ENCODE measurements at places on chromosomes 2 and 18.

DNA sequence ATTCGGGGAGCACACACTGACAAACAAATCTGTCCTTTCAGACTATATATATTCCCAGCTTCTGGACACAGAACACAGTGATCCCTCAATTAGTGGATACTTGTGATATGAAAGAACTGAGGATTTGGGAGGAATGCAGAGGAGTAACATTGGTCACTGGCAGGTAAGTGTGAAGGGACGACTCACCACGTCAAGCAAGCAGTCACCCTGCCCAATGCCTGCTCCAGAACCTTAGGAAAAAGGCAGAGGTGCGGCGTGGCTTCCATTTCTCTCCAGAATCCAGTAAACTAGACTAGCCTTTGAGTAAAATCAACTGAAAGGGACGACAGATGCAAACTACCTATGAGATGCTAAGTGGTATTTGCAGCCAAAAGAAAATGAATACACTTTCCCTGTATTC, 1.1 kb downstream of the CCDC93 start:
- DNase-seq, result no peak

DNA sequence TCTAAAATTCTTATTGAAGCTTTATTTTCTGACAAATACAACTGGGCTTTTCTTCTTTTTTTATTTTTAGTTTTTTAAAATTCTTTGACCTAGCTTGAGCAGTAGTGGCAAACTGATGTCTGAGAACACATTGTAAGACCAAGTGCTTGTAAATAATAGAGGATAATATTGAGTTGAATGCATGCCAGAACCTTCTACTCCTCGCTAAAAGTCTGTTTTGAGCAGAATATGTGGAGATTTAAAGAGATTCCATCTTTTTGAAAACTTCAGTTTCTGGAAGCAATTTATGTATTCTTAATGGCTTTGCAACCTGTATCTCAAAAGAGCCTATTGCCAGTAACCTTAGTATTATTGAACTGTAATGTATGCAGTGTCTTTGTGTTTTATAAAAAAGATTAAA, 148.3 kb downstream of the KCNJ3 start:
- DNase-seq, result no peak

GRCh38 chr2:205903549-205904129, 182.3 kb downstream of the INO80D start:
- DNase-seq, result peak; percentile 60

GRCh38 chr2:105142239-105142638, 99.3 kb upstream of the GPR45 start:
- no peak for DNase-seq

DNA sequence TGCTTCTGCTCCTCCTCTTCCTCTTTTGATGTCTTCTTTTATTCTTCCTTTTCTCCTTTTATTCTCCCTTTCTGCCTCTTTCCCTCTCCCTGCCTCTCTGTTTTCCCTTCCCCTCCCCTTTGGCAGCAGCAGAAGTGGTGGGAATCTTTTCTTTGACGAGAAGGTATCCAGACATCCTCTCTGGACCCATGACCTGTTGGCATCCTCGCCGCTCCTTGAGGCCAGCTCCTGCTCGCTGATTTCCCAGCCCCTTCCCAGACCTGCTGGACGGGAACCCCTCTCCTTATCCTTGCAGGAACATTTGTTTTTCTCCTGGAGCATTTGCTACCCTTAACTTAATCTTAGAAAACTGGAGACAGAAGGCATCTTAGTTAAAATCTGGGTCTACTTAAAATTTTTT, 130.5 kb downstream of the LPIN1 start:
- no peak for DNase-seq

GRCh38 chr2:166653185-166653813, 159.2 kb upstream of the SCN7A start:
- no peak for DNase-seq

DNA sequence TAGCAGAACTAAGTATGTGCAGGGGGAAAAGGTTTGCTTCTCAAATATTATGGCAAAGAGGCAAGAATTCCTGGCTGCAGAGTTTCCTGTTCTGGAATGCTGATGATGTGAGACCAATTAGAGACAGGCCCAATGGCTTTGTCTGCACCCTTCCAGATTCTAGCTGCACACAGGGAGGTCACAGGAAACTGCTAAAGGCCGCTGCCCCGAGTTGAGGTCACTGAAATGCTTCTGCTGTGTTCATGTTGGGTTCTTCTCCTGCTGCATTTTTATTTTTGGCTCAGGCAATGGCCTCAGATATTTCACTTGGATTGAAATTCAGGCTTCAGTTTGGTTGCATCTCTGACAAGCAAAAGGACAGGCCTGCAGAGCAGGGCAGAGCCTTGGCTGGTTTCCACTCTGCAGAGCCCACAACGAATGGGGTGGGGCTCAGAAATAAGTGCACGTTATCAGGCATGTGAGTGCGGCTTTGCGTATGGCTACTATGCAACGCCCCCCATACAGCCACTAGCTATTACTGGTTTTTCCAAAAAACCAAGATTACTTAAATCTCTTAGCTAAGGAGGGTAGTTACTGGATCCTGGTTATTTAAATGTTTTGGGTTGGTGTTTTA, 66.9 kb upstream of the FZD5 start:
- DNase-seq, result no peak

GRCh38 chr18:23648456-23648855, 14.3 kb downstream of the ANKRD29 start:
- DNase-seq, result no peak

DNA sequence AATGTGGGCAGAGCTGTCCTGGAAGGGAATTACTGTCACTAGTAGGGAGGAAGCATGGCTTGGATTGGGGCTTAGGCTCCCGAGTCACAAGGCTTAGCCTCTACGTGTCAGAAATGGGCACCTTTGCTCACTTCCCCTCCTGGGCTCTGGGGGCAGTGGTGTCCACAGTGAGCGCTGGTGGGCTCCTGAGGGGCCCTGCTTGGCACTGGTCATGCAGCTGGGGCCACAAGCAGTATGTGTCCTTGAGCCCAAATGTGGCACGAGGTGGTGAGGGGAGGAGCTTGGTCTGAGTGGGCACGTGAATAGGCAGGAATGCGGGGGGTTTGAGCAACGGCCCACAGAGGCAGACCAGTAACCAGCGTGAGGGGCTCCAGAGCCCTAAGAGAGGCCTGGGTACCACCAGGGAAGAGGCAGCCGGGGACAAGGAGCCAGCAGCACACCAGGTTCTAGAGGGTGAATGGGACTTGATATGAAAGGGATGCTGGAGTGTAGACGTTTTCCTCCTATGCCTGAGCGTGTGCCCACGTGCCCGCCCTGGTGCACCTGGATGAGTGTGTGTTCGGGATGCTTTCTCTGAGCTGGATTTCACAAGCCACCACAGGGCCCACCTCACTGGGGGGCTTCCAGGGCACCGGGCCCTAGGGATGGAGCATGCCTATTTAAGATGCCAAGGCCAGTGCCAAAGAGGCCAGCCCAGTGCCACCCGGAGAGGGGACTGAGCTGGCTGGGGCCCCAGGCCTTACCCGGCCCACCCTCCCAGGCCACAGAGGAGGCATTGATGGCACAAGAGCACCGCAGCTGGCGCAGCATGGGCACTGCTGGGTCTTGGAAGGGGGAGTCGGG, 22.8 kb upstream of the PTMA start:
- no peak for DNase-seq

- no peak for DNase-seq
Measured at GRCh38 chr2:207015901-207016300, 76.6 kb downstream of the CPO start.

- DNase-seq, result no peak
Measured at GRCh38 chr2:159776321-159776720, 21.7 kb downstream of the CD302 start.

DNA sequence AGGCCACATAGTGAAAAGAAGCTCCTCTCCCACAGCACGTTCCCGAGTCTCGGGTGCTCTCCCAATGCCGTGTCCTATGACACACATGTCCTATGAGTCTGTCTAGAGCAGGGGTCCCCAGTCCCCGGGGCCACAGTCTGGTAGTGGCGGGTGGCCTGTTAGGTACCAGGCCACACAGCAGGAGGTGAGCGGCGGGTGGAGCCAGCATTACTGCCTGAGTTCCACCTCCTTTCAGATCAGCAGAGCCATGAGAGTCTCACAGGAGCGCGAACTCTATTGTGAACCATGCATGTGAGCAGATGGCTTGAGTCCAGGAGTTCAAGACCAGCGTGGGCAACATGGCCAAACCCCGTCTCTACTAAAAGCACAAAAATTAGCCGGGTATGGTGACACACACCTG, 112.6 kb downstream of the ZBTB7C start:
- DNase-seq, result no peak

GRCh38 chr2:123840574-123840973, 184.5 kb upstream of the CNTNAP5 start:
- DNase-seq, result no peak

- DNase-seq, result no peak
Measured at GRCh38 chr2:54000122-54000521, 29.3 kb upstream of the PSME4 start.

DNA sequence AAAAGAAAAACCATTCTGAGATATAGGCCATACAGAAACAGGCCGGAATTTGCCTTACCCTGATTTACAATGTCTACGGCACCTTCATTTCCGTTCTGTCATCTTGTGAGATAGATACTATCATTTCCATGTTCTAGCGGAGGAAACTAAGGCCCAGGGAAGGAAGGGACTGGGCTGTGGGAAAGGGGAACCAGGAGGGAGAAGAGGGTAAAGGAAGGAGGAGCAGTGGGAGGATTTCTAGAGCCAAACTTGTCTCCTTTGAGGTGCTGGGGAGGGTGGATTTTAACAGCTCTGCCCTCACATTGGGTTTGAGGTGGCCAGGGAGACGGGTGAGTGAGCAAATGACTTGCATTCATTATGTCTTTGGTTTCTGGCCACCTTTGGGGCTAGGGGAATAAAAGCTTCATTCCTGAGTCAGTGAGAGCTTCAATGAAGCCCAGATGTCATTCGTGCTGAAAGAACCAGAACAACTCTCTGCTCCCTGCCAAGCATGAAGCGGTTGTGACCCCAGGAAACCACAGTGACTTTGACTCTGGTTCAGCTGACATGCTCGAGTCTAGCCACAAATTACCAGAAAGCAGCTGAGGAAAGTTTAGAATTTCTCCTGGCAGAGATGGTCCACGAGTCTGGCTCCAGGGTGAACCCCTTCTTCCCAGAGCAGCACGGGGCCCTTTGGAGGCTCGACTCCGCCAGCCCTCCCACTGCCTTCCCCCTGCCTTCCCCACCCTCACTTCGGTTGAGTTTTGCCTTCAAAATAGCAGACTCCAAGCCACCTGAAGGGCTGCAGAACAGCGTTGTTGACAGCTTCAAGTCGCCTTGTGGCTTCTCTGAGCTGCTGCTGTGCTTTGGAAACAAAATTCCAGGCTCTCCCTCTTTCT, 3.8 kb downstream of the ACTG2 start:
- no peak for DNase-seq

GRCh38 chr2:19630921-19631320, 270.9 kb downstream of the TTC32 start:
- no peak for DNase-seq

GRCh38 chr2:125581557-125581956, 1074.4 kb upstream of the GYPC start:
- no peak for DNase-seq

GRCh38 chr2:2797797-2798196, 466.7 kb upstream of the MYT1L start:
- DNase-seq, result no peak

- DNase-seq, result no peak
Measured at GRCh38 chr2:216216951-216217903, 108.1 kb downstream of the XRCC5 start.

DNA sequence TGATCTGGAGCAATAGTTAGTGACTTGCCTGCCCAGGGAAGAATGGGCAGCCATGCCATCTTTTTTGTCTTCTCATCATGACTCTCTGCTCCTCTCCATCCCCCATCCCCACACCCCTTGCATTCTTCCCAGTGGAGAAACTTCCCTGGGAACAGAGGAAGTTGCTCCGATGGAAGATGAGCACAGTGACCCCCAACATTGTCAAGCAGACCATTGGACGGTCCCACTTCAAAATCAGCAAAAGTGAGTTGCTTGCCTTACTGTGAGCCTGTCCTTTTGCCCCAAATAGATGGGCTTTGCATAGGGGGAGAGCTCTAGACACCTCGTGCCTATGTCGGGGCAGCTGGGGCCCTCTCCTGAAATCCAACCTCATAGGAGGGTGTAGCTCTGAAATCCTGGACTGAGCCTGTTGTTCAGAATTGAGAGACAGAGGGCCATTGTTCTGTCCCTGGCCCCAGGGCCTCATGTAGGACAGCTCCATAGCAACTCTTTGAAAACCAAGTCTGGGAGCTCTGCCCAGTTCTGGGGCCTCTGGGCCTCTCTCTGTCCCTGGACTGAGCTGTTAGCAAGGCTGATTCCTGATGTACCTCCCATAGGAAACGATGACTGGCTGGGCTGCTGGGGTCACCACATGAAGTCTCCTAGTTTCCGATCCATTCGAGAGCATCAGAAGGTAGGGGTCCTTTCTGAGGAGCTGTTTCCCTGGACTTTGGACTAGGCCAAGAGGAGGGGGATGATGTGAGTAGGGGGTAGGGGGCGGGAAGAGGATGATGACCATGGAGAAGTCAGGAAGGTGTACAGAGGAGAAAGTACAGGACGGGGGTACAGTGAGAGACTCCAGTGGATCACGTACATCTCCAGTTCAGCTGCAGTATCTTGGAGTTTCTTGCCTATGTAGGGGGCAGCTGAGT, 35.2 kb downstream of the TTLL4 start:
- DNase-seq, result no peak

- DNase-seq, result no peak
Measured at GRCh38 chr18:48829443-48830149, 121.2 kb downstream of the SMAD7 start.

DNA sequence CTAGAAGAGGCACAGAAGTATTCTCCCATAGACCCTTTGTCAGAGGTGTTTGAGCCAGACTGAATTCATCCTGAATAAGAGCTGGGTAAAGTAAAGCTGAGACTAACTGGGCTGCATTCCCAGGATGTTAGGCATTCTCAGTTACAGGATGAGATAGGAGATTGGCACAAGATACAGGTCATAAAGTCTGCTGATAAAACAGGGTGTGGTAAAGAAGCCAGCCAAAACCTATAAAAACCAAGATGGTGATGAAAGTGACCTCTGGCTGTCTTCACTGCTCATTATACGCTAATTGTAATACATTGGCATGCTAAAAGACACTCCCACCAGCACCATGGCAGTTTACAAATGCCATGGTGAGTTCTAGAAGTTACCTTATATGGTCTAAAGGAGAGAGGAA, 364.9 kb upstream of the TMEFF2 start:
- no peak for DNase-seq

- no peak for DNase-seq
Measured at GRCh38 chr2:230668939-230669303, 43.7 kb upstream of the CAB39 start.

GRCh38 chr2:165475277-165476004, 5.9 kb downstream of the CSRNP3 start:
- no peak for DNase-seq

DNA sequence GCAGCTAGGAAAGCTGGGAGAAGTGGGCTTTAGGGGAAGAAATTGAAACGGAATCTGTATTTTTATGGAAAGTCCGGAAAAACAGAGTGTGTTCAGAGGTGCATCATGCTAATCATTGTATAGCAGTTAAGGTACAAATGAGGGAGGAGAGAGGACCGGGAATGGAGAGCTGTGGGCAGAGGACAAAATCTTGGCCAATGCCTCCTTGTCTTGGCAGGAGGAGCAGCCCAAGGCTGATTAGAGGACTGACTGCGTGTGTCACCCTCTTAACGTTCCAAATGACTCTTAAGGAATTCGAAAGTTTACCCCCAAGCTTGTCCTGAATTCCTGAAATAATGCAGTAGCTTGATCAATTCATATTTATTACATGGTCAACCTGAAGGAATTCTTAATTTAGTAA, 81.0 kb downstream of the ZNF236 start:
- DNase-seq, result no peak

GRCh38 chr2:40367652-40368051, 84.2 kb downstream of the SLC8A1 start:
- no peak for DNase-seq

Measured in iPS-NIHi11 (cell line).